ENCODE measurements at places on chromosomes 5 and 9.

DNA sequence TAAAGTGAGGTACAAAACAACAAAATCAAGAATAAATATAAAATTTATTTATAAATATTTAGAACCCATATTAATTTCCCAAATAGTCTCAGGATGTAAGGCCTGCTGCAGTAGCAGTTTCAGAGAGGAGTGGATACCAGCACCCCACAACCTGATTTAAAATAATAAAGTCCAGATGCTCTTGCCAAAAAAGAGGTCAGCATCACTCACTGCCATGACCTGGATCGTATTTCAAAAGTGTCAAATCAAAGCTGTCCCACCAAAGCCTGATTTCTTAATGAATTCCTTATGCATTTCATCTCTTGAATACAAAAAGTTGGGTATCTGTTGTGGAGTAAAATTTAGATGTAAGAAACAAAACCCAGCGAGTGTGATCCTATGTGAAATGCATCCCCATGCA is 58.0 kb upstream of the ROR2 start:
- DNase-seq, result no peak

DNA sequence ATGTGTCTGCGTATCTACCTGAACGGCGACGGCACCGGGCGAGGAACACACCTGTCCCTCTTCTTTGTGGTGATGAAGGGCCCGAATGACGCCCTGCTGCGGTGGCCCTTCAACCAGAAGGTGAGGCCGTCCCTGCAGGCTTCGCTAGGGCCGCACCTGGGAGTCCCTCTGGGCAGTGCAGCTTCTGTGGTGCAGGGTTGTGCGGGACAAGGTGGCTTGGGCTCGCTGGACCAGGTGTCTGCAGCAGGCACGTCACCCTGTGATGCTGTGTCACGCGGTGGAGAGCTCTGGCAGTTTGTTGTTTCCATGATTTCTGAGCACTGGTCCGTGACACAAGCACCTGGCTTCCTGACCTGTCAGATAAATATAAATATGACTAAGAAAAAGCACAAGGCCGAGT is 20.7 kb downstream of the FBXW5 start:
- no peak for DNase-seq

- DNase-seq, result peak; percentile 59
Measured at GRCh38 chr5:6712142-6712576, 1.1 kb upstream of the TENT4A start.

DNA sequence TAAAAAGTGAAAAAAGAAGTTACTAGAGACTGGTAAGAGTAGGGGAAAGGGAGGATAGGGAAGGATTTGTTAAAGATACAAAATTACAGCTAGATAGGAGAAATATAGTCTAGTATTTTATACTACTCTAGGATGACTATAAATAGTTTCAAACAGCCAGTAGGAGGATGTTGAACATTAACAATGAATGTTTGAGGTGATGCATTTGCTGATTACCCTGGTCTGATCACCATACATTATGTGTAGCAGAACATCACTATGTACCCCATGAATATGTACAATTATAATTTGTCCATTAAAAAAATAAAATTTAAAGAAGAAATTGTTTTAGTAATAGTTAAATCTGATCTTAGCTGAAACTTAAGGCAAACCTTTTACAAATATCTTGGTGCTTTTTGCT is 302.6 kb downstream of the ARHGAP26 start:
- no peak for DNase-seq

DNA sequence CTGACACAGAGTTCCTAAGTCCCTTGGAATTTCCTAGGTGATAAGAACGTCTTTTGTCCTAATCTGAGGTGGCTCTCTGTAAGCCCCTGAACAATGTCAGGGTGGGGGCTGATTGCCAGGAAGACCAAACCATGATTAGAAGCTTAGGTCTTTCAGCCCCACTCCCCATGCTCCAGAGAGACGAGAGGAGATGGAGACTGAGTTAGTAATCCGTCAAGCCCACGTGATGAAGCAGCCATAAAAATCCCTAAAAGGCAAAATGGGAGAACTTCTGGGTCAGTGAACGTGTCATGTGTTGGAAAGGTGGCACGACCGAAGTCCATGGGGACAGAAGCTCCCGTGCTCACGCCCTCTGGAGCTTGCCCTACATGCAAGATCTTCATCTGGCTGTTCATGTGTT is 85.6 kb downstream of the RAD23B start:
- no peak for DNase-seq

GRCh38 chr5:170896779-170897178 is 35.0 kb downstream of the RANBP17 start:
- no peak for DNase-seq

GRCh38 chr9:127763918-127764384 is 14.5 kb downstream of the SH2D3C start:
- no peak for DNase-seq

DNA sequence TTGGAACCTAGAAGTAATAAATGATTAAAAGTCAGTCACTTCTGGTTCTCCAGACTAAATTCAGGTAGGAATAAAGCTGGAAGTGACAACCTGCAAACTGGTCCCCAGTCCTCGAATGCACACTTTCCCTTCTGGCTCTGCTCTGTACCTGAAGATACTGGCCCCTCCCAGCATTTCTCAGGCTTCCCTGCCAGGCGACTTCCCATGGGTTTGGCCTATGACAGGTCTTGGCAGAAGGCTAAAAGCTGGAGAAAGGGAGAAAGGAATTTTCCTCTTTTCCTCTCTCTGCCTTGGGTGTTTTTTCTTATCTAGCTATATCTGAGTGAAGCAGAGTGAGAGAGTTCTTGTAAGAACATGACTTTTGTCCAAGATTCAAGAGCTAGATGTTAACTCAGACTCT is 1005.7 kb downstream of the DTWD2 start:
- no peak for DNase-seq

DNA sequence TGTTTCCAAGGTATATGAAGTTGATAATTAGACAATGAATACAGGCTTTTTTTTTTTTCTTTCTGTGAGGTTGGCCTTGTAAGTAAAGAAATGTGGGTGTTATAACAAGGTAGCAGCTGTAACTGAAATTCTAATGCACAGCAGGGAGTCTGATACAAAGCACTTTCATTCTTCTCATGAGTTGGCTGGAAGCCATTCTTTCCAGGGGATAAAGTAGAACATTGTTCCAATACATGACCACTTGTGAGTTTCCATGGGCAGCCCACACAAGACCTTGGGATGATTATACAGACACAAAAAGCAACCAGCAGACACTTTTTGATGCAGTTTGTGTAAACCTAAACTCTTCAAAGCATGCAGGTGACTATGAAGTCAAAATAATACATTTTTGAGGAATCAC is 1785.9 kb upstream of the WWC1 start:
- DNase-seq, result no peak

DNA sequence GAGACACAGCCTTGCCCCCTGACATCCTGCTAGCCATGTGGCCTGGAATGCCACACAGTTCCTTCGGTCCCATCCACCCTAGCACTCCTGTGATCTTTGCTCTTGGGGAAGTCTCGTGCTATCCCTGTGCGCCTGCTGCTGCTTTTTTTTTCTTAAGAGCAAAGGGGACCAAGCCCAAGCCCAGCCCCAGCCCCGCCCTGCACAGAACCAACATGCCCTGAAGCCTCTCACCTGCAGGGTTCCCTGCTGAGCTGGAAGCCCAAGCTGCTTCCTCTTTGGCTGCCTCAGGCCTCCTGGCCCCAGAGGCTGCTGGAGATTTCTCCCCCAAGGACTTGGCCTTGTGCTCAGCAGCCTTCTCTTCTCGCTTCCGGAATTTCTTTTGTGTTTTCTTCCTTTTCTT is 1.8 kb downstream of the SURF6 start:
- DNase-seq, result no peak

- no peak for DNase-seq
Measured at GRCh38 chr9:27408001-27408400, 111.1 kb upstream of the EQTN start.

- DNase-seq, result no peak
Measured at GRCh38 chr5:3466392-3466791, 129.2 kb upstream of the IRX1 start.

GRCh38 chr9:29945012-29945411 is 2371.7 kb upstream of the C9orf72 start:
- no peak for DNase-seq

All from hypothalamus (tissue), 51 donors.